NCI-H1930 (cell line): ENCODE measurements at places on chromosomes 7 and 10.
A peak's percentile ranks its signal among the peaks of the same experiment; 100 is the strongest.

GRCh38 chr10:63588436-63589167 lies 67.4 kb downstream of the REEP3 start:
- no peak for DNase-seq

DNA sequence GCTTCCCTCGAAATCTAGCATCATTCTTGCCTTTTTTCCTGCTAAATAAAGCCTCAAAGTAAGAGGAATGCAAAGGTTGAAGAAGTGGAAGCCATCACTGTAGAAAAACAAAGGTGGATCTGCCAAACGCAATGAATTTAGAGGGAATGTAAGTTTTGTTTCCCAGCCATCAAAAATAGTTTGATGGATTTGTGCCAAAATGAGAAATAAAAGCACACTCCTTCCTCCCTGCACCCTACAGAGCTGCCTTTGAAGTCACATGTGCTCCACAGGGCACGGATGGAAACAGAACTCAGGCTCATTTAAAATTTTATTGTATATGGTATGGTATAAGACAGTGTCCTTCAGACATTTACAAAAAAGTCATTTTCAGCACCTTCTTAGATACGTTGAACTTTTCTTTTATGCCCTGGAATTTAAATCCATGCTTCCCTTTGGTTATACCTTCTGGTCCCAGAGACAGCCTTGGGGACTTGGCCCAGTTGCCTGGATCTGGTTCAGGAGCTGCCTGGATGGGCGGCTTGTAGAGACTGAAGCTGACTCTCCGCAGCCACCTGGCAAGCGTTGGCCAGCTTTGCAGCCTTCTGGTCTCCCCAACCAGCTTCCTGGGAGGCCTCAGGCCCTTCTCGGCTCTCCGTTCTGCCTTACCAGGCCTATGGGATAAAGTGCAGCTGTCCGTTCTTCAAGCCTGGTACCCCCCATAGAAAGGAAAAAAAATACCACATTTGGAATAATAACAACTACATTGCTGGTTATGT lies 228.5 kb upstream of the NEBL start:
- no peak for DNase-seq

GRCh38 chr7:47941136-47941844 lies 7.0 kb downstream of the PKD1L1 start:
- DNase-seq: no peak

- DNase-seq: no peak
These were observed 10.1 kb downstream of the PSAP start for GRCh38 chr10:71840958-71841335.

GRCh38 chr7:127862525-127862924 lies 168.7 kb downstream of the LRRC4 start:
- no peak for DNase-seq

DNA sequence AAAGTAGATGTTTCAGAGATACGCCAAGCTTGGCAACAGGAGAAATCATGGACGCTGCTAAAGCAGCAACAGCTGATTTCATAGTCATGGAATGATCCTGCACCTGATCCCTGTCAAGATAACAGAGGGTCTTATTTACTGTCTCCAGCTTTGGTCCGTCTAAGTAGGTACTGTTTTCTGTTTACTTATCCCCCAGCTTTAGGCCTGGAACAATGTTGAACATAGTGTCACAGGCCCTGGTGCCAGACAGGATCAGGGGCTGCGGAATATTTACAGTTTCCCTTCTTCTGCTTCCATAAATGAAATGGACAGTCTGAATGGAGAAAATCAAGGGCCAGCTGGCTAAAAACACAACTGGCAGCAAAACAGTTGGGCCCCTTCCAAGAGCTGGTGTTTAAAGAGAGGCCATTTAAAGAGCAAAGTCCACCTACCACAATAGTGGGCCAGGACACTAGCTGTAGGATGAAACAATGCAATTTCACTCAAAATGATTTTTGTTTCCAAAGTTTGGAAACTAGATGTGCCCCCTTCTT lies 2.9 kb downstream of the GPR37 start:
- no peak for DNase-seq

DNA sequence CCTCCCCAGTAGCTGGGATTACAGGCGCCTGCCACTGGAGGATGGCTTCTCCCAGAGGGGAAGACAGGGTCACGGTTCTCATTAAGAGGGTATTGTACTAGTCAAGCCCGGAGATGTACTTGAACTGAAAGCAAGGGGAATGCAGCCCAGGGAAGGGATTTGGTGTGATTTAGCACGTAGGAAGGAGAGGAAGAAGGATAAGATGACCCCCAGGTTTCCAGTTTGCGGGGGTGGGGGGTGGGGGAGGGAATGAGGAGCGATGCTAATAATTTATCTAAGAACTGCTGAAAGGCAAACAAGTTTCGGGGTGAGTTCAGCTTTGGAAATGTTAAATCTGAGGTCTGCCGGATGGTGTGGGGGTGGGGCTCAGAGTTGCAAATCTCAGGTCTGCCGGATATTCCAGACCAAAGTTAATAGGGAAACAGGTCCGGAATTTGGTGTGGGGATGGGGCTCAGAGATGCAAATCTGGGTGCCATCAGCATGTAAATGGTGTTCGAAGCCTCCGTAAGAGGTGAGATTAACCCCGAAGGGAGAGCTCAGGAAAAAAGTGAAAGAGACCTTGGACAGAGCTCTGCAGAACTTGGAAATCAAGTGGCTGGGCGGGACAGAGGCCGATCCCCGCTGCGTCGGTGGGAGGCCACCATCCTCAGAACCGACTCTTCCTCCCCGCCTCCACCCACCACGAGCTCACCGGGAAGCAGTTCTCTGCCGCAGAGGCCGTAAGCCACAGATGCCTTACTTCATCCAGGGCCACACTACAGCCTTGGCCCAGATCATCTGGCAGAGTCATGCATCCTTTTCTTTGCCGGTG lies 1.6 kb upstream of the SEPHS1 start:
- DNase-seq: no peak

GRCh38 chr10:99424656-99425055 lies 5.8 kb downstream of the GOT1 start:
- DNase-seq: no peak

DNA sequence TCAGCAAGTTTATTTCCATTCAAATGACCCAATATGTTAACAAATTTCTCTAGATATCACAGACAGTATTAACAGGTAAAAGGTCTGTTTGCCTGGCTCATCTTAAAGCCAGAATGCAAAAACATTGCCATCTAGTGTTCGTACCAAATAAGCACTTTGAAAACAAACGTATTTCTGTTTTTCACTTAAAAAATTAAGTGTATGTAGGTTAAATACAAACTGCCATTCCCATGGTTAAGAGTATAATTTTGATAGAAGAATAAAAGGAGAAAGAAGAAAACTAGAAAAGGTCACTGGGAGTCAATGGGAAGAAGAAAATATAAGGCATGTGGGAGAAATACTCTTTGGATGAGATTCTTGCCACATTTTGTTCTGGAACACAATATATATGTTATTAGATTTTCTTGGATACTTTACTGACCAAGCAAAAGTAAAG lies 51.0 kb downstream of the ORC5 start:
- DNase-seq: peak; percentile 26

DNA sequence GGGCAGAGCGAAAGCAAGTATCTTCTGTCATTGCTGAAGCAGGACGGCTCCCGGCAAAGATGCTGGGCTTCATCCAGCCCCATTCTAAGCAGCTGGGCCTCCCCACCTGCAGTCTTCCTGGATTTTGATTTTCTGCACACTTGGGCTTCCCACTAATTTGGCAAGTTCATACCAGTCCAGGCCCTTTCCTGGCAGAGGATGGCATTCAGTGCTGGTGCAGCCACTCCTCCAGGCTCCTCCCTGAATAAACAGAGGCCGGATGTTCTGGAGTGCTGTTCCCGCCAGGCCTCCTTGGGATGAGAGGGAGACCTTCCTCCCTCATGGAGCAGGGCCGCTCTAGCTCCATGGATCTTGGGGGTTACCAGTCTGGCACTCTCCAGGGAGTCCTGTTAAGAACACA lies 3.4 kb downstream of the BAG3 start:
- no peak for DNase-seq

DNA sequence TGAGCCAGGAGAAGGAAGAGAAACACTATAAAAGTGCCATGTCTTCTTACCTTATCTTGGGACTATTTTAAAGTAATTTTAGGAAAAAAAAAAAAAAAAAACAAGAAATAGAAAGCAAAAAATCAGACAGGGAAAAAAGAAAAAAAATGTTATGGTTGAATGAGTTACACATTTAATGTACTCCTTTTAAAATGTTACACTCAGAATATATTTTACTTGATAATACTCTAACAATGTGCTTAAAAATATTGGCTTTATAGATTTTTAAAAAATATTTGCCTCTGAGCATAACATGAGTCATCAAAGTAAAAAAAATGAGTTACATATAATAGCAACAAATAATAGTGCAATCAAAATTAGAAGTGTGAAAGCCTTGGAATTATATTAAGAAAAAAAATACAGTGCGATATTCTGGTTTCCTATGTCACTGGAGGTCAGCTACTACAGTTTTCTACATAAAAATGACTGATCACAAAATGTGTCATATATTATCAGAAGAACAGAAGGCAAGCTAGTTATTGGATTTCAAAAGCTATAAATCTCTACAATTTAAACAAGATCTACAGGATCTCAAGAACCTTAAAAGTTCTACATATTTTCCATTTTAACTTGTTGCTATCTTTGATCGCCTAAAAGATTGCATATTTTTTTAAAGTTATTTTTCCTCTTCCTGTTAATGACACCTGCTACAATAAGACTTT lies 231.1 kb upstream of the CCDC6 start:
- DNase-seq: no peak

DNA sequence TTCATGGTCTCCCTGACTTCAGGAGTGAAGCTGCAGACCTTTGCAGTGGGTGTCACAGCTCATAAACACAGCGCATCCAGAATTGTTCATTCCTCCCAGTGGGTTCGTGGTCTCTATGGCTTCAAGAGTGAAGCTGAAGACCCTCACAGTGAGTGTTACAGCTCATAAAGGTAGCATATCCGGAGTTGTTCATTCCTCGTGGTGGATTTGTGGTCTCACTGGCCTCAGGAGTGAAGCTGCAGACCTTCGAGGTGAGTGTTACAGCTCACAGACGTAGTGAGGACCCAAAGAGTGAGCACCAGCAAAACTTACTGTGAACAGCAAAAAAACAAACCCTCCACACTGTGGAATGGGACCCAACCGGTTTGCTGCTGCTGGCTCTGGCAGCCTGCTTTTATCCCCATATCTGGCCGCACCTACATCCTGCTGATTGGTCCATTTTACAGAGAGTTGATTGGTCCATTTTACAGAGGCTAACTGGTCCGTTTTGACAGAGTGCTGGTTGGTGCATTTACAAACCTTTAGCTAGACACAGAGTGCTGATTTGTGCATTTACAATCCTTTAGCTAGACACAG lies 308.8 kb downstream of the PTPRN2 start:
- DNase-seq: no peak

- no peak for DNase-seq
These were observed 11.9 kb downstream of the PLAU start for GRCh38 chr10:73922864-73923133.

GRCh38 chr10:122336332-122336731 lies 38.2 kb upstream of the PLEKHA1 start:
- DNase-seq: no peak

DNA sequence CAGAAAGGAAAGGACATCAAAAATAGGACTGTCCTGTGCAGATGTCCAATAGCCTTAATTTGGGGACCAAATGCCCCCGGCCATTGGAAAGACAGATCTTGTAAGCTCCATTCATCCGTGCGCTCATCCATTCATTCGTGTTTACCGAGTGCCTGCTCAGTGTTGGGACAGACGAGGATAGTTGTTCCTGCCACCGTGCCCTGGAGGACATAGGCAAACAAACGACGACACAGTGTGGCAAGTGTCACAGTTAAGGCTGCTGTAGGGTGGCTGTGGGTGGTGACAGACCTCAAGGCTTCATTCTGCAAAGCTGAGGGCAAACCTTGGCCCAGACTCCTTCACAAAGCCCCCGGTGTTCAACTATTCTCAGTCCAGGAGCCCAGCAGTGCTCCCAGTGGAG lies 27.6 kb downstream of the MKI67 start:
- DNase-seq: no peak
